ENCODE measurements at places on chromosomes 12 and 14.

GRCh38 chr14:88482524-88482923 lies 72.3 kb downstream of the PTPN21 start:
- DNase-seq = no peak

DNA sequence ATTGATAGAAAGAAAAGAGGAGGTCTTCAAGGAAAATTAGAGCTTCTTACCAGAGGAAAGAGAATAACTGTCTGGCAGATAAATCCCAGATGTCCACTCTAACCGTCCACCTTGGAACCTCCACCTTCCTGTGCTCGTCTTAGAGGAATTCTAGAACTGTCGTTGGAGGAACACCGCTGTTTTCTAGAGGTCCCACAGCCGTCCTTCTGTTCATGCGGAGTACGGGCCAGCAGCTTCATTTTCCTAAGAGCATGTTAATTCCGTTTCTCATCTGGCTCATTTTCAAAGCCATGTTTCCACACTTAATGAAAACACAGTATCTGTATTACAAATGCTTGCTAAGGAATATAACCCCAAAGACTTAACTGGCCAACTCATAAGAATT lies 107.9 kb upstream of the ESRRB start:
- DNase-seq = no peak

DNA sequence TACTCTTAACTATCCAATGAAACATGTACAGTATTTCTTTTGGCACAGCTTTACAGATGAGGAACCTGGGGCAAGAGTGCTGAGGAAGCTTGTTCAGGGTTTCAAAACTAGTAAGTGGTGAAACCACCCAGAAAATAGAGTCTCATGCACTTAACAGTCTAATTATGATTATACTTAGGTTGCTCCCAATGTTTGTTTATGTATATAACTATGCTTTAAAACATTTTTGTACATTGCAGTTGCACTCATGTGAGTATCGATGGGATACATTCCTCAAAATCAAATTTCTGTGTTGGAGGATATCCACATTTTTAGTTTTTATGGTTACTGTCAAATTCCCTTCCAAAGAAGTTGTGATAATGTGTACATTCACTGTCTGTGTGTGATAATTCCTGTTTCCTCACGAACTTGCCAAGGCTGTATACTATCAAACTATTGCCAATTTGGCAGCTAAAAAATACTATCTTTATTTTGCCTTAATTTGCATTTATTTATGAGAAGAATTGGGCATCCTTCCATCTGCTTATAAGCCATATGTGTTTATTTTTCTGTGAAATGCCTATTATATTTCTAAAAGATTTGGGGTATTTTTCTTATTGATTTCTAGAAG lies 143.9 kb upstream of the SSTR1 start:
- DNase-seq = no peak

- DNase-seq = no peak
Observed at GRCh38 chr12:91937009-91937408, 208.6 kb downstream of the BTG1 start.

GRCh38 chr12:53424626-53425514 lies 1.2 kb downstream of the AMHR2 start:
- DNase-seq = no peak

DNA sequence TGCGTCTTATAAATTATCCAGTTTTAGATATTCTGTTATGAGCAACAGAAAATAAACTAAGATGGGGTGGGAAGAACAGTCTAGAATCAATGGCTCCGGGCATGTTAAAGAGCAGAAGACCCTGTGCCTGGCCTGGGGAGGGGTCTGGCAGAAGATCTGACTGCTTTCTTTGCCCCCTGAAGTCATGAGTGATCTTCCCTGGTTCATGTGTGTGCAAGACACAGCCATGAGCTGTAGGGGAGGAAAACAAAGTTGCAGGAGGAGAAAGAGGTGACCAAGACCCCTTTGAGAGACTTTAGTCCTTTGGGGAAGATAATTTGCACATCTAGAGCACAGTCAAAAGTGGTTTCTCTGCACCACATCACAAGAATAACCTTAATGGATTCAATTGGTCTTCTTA lies 4.8 kb downstream of the LACRT start:
- no peak for DNase-seq
